ENCODE measurements at places on chromosomes 4 and X.

DNA sequence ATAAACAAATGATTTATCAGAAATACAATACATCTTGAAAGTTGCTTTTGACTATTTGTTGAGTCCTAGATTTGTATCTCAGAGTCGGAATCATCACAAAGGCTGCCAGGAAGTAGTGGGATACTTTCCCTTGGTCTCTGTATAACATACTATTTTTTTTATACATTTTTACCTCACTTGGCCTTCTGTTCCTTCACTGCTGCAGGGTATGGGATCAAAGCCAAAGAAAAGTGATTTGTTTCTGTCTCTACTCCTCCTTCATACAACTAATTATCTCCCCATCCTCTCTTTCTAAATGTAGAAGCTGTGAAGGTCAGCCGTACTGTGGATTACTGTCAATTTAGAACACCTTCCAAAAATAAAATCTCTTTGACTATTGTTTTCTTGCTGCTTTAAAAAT lies 24.9 kb downstream of the PALLD start:
- DNase-seq = no peak

DNA sequence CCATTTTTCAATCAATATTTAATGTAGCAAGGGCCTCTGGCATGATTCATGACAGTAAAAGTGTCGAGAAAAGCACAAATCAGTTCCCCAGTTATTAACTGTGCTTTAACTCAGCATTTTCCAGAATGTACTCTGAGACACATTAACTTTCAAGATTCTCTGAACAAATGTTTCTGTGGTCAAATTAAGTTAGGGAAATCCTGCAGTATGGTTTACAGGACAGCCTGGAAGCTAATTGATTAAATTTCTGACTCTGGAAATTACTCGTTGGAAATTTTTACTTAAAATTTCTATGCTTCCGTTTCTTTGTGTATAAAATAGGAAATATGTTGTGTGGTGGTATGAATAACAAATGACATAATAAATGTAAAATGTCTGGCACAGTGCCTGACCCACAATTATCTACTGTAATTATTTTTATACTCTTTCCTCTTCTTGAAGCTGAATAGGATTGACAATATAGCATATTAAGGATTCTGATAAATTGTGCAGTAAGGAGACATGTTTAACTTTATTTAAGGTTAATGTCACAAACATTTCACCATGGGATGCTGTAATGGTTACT lies 33.7 kb downstream of the STK32B start:
- DNase-seq = no peak

DNA sequence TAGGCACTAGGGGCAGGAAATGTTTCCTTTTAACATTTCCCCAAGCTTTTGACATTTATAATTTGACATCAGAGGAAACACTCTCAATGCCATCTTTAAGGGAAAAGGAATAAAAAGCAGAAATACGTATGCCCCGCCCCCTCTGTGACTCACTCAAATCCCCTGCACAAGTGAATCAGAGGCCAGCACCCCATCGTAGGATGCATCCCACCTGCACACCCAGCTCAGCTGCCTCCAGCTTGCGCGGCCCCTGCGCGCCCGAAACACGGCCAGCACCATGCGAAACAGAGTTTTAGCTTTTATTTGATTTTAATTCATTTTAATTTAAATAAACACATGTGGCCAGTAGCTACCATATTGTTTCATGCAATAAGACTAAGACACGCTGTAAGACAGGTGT lies 29.5 kb downstream of the ABLIM2 start:
- DNase-seq = no peak

DNA sequence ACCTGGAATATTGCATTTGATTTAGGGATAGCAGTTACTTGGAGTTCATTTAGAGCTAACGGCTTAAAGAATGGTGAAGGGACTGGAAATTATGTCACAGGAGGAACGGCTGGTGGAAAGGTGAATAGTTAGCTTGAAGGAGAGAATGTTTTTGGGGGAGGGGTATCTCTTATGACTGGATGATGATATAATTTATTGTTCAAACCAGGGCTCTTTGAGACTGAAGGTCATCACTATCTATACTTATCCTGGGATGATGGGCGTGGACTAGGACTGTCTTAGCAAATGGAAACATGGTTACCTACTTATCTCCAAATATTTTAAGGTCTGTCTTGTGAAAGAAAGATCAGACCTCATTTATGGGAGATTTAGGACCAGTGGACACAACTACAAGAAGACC lies 30.1 kb downstream of the WWC2 start:
- no peak for DNase-seq

DNA sequence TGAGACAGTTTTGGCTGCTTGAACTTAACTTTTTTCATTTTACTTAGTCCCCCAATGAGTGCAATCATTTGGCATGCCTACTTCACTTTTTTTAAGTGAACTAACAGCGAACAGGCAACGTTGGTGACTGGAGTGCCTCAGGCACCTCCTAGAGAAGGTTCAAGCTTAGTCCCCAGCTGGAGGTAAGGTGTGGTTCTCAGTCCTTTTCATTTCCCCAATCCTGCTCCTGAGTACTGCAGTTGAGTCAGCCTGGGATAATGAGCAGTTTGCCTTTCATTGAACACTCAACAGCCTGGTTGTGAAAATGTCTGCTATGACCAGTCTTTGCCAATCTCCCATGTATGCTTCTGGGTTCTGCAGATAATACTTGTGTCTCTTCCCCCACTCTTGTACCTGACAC lies 109.5 kb downstream of the CDKL5 start:
- DNase-seq = no peak

GRCh38 chr4:159045321-159045720 lies 57.6 kb upstream of the RAPGEF2 start:
- no peak for DNase-seq

- DNase-seq = no peak
Measured at GRCh38 chr4:186761393-186761792, 37.7 kb upstream of the FAT1 start.

DNA sequence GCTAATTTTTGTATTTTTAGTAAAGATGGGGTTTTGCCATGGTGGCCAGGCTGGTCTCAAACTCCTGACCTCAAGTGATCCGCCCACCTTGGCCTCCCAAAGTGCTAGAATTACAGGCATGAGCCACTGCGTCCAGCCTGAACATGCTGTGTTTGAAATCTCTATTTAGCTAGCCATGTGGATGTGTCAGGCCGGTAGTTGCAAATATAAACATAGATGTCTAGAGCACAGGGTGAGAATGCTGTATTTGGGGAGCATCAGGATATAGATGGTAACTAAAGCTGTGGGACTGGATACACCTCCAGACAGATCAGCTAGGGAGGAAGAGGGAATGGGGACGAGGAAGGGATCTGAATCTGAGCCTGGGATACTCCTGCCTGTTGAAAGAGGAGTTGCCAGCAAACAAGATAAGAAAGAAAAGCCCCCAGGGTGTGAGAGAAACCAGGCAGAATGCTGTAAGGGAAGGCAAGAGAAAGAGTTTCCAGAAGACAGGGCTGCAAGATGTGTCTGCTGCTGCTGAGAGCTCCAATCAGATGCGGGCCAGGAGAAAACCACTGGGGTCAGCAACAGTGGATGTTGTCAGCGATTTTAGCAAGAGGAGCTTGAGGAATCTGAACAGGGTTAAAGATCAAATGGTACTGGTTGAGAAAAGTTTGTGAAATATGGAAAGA lies 177.4 kb downstream of the PALLD start:
- DNase-seq = no peak

DNA sequence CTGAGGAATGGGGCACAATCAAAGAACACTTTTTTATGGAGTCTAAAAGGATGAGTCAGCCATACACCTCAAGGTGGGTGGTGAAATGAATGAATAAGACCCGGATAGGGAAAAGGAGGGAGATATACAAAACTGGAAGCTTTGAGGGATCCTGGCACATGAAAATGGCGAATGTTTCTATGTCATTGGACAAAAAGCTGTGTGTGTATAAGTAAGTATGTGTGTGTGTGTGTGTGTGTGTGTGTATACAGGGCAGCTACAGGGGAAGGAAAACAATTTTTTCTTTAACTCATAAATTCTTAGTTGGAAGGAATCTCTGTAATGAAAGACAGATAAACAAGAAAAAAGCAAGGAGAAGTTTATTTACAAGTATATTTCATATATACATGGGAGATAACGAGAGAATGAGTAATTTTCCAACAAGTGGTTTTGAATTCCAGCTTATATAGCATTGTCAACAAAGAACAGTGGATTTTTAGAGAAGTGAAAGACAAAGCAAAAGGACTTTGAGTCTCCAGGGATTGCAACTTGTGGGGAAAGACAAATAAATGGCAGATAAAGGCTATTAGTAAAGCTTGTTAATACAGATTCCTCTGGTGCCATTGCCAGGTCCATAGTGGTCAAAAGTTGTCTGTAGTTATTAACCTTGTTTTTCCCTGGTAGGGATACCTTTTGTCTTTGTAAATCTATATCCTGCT lies 99.7 kb downstream of the MMRN1 start:
- no peak for DNase-seq

DNA sequence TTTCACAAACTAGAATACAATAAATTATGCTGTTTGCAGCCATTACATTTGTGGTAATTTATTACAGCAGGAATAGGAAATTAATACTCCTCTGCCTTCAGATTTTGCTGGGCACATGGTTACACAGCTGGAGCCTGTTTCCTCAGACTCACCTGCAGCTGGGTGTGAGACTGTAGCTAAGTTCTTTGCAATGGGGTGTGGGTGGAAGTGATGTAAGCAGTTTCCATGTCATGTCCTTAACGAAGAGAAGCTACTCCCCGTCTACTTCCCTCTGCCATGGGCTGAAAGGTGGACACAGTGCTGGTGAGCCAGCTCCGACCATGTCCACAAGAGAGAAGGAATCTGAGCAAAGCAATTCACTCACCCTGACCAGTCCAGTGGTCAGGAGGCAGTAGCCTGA lies 18.2 kb downstream of the SH3KBP1 start:
- no peak for DNase-seq

GRCh38 chr4:127364911-127365310 lies 267.8 kb upstream of the INTU start:
- DNase-seq = no peak

DNA sequence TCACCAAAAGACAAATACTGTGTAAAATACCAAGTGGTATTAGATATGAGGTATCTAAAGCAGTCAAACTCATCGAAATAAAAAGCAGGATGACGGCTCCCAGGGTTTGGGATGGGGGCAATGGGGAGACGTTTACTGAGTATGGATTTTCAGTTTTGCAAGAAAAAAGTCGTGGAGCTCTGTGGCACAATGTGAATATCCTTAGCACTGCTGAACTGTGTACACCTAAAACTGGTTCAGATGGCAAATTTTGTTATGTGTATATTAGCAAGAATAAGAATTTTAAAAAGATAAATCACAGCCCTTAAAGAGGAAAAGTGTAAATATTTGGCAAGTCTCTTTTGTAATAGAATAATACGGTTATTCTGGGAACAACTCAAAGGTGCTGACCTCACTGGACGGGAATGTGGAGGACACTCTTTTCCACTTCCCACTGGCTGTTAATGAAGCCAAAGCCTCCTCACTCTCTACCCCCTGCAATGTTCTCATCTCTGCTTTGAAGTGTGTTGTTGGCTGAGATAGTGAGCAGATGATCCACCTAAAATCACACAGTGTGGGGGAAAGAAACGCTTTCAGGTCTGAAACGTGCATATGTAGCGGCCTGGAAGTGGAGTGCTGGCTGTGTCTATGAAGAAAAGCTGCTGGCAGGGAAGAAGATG lies 49.2 kb downstream of the SEL1L3 start:
- no peak for DNase-seq

GRCh38 chr4:85632981-85633380 lies 158.0 kb downstream of the ARHGAP24 start:
- no peak for DNase-seq

DNA sequence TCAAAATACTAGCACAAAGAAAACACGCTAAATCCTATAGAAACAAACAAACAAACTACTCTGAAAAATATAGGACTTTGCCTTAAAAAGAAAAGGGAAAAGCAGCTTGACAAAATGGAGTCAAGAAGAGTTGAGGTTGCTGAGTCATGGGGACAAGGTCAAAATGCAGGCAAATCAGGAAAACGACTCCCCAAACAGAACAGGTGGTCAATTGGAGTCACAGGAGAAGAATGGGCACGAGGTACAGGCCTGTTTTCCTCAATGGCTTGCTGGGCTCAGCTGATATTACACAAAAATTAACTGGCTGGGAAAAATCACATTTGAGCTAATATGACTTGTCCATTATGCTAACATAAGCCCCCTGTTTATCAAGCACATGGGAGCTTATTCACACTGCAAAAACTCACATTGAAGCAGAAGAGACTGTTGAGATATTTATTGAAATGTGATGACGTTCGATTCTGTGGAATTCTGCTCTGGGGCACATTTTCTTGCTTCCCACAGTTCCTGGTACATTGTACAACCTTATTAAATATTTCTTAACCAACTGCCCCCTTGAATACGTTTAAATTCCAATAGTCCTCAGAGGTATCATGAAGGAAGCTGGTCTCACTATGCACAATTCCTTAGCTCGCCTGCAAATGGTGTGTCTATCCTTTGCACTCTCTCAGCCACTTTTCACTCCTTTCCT lies 1622.1 kb downstream of the STIM2 start:
- DNase-seq = no peak

DNA sequence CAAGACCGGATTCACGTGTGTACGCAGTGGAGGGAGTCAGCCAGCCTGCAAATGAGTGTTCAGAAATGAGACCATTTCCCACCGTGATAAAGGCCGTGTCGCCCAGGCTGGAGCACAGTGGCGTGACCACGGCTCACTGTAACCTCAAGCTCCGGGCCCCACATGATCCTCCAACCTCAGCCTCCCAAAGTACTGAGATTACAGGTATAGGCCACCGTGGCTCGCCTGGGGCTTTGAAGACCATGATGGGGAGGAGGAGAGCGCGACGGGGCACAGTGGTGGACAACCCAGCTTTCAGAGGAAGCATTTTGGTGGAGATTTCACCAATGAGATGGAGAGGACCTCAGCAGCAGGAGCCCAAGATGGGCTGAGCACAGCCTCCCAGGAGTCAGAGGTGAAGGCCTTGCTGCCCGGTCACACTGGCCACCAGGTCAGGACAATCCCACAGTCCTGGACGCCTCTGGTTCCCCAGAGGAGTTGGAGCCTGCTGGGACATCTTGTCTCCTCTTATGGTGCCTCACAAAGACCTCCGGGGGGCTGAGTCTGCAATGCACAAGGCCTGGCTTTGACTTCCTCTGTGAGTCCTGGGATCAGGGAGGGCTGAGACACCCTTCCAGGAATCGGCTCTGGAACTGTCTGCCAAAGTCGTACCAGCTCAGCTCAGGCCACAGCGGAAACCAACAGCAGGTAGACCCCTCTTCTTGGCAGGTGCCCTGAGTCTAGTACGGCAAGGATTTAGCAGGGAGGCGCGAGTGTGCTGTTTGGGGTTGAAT lies 22.4 kb upstream of the MXD4 start:
- DNase-seq = no peak

DNA sequence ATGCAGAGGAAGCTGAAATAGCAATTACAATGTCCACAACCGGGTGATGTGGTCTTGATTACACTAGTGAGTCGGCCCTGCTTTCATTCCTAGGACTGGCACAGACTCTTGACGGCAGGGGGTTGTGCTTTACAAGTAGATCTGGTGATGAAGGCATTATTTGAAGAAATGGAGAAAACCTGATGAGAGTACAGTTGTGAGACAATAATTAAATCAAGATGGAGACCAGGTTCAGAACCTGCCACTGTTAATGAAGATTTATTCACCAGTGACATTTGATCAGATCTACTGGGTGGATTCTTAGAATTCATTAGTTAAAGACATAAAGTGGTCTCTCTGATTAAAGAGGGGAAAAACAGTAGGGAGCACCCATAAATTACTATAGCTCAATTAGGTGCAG lies 747.2 kb downstream of the STPG2 start:
- no peak for DNase-seq

All from central memory CD8-positive, alpha-beta T cell (primary cell).